ENCODE measurements at places on chromosomes 16 and 17.

- no peak for DNase-seq
These were observed 50.8 kb downstream of the RAB11FIP4 start for GRCh38 chr17:31442276-31442675.

DNA sequence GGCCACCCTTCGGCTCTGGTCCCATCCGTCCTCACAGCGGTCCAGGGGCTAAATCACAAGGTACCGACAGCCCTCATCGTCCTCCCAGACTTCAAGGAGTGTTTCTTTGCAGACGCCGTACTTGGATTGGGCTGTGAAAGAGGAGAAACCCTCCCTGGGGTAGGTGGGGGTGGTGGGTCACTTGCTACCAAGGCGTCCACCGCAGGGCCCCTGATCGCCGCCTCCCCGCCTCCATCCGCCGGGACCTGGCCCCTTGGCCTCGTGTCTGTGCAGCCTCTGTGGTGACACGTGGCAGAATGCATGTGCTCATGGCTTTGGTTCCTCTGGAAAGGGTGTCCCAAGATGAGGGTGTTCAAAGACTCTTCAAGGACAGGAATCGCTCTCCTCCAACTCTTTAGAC lies 151.4 kb downstream of the BANP start:
- no peak for DNase-seq

DNA sequence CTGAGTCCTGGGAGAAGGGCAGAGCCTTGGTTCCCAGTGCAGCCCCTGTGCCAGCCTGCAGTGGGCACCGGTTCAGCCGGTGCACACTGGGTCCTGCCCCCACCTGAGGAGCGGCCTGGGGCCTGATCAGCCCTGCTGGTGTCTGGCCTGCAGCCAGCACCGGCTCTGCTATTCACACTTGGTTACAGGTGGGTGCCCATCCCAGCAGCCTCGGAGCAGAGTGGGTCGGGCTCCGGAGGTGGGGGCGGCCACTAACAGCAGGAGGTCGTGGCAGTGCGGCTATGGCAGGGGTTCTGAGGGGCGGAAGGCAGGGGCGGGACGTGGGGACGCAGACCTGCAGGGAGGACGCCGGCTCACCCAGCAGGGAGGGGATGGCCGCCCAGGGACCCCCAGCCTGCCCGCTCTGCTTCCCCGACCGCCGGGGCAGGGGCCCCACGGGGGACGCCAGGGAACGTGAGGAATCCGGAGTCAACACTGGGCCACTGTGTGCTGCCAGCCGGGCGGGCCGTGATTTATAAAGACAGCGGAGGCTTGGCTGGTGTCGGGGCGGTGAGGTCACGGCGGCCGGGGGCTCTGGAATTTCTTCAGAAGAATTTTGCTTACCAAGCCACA lies 20.3 kb downstream of the METRNL start:
- no peak for DNase-seq

- DNase-seq, result no peak
These were observed 91.0 kb downstream of the RTN4RL1 start for GRCh38 chr17:1933875-1934715.

- no peak for DNase-seq
These were observed 5.6 kb downstream of the COPZ2 start for GRCh38 chr17:48031966-48032365.

- DNase-seq, result no peak
These were observed 5.0 kb downstream of the RPL3L start for GRCh38 chr16:1949507-1949906.

GRCh38 chr17:74972107-74972972 lies at the start of gene HID1:
Gene HID1 (minus strand): TSS chr17:74972759. CDS start chr17:74972656, 103 bp downstream.
- peak; percentile 82 for DNase-seq

- no peak for DNase-seq
These were observed 165.3 kb downstream of the PARN start for GRCh38 chr16:14464796-14465195.

DNA sequence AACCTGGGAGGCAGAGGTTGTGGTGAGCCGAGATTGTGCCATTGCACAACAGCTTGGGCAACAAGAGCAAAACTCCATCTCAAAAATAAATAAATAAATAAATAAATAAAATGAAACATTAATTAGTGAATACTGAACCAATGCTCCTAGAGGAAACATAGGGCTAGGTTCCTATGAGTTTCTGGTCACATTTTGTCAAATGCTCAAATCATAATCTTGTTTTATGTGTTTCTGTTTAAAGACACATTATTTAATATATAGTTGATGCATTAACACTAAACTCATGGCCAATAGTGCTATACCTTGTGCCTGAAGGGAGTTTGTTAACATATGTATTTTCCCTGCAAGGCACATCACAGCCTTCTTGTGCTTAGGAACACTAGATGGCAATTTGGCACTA lies 66.8 kb downstream of the HS3ST3A1 start:
- no peak for DNase-seq

GRCh38 chr16:14070555-14070876 lies 603 bp upstream of the MRTFB start:
- peak; percentile 4 for DNase-seq

DNA sequence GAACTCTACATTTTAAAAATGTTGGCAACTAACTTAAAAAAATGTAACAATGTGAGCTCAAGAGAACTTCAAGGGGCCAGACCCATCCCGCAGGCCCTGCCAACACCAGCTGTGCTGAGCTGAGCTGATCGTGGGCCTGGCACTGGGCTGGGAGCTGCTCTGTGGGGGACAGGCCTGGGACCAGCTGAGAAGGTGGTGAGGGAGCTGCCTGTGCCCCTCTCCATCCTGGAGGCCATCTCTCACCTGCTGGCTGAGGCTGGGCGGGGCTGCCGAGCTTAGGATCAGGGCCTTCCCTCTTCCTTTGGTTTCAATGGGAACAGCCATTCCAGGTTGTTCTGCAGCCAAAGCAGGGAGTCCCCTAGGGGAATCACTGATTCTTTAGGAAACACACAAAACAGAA lies 58.2 kb downstream of the IL21R start:
- DNase-seq, result no peak

GRCh38 chr17:1190751-1191331 lies 11.1 kb upstream of the ABR start:
- no peak for DNase-seq

DNA sequence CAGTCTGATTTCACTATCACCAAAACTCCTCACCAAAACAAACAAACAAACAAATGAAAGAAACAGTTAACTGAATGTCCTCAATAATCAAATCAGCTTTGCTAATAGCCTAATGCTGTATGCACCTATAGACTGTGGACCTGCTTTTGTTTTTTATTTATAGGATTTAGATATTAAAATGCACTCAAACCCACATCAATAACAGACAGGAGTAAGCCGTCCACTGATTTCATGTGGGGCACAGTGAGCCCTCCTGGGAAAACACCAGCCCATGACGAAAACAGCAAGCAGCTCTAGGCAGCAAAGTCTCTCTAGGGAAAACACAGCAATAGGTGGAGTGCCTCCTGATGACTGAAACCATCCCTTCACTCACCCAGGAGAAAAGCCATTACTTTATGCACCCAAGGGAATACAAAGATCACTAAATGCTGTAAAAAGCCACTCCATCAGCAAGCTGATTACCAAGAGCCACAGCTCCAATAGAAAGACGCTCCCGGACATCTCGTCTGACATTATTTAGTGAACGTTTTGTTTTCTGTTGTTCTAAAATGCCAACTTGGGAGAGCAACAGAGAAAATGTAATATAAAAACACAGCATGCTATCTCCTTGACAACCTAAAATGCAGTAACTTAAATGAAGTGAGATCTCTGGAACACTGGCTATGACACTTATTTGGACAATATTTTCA lies 47.8 kb downstream of the ANKFY1 start:
- no peak for DNase-seq

DNA sequence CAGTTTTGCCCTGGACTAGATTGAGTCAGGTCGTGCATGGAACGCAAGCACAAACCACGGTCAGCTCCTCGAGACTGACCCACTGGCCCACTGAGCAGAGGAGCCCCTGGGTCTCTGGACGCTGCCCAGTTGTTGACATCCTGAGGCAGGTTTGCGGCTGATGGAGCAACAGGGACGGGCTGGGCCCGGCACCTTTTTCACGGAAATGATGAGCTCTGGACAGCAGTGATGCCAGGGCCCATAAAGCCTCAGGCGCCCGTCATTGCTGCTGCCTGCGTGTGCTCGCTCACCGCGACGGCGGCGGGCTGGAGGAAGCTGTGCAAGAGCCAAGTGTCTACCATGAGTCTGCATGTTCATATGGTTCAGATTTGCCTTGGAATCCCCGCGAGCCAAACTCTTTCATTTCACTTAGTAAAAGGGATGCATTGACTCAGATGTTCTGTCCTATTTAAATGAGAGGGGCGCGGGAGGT lies 30.8 kb upstream of the CRISPLD2 start:
- no peak for DNase-seq

DNA sequence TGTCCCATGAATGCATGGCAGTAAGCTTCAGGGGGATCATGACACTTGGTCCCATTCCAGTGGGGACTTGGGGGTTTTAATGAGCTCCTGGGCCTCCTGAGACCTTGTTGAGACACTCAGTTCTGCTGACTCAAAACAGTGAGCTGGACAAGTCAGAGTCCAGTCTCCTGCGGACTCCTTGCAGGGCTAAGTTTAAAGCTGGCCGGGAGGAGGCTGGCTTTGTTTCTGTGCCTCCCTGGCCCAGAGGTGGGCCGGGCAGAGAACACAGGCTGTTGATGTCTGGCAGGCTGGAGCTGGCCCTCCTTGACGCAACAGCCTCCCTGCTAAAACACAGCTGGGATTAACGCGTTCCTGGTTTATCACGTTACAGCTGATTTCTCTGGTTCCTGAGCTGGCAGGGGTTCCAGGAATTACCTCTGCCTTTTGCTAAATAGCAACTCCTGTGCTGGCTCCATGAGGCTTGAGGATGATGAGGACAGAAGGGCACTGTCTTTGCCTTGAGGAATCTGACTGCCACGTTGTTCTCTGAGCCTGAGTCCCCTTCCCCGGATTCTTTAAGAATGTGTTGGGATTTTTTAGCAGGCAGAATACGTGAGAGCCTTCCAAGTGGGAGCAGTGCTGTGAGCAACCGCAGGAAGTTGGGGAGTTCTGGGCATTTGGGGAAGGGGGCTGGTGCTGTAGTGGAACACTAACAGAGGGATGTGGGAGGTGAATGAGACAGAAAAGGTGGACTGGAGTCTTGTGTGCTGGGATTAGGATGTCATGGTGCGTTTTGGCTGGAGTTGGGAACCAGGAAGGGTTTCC lies 2.0 kb downstream of the GPT2 start:
- no peak for DNase-seq

DNA sequence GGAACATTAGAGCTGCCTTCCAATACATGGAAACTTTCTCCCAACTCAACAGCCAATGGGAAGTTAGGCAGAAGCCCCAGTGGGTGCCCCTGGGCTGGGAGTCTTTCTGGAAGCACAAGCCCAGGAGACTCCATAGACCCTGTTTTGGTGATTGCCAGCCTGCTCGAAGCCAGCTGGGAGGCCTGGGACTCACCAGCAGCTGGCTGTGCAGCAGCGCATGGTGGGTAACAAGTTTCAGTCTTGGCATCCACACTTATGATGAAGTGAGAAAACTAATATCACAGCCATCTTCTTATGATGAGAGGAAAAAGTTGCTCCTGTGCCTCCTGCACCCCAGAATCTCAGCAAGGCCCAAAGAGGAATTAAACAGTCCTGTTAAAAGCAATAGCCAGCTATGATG lies 522.5 kb upstream of the CDH5 start:
- no peak for DNase-seq

- DNase-seq, result no peak
These were observed 5.8 kb upstream of the MEOX1 start for GRCh38 chr17:43667506-43667905.

Measured in stimulated activated naive CD8-positive, alpha-beta T cell treated with anti-CD3 and anti-CD28 coated beads, Interleukin-15, Interleukin-2, amounts not matched to agents 100 U/mL and 50 U/mL, for 24 hours (primary cell).